ENCODE measurements at places on chromosomes 5 and 9.

DNA sequence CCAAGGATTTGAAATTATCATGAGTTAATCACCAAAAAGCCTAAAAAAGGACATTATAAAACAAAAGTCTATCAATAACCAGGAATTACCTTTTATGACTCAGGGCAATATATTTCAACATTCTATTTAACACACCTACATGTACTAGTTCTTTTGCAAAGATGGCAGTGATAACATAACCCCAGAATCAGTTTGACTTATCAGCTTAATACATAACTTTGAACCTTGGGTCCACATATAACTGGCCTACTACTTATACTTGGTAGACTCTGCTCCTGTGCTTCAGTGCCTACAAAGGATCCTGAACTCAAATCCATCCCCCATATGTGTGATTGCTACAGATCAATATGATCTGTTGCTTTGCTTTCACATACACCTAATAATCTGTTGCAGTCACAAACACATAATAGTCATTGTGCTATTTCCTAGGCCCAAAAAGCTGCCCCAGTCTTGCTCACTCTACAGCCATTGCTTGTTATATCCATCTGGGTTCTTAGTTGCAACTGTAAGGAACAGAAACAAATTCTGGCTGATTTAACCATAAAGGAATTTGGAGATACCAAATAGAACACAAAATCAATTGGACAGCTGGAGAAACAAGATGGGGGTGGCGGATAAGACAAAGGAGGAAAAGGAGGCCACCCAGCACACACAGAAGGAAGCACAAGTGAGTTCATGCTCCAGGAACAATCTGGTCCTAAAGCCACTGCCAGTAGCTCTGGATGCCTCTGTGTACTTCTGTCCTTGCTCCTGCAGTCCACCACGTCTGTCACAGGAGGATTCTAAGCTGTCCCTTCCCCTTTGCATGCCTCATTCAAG, 25.5 kb downstream of the DEPDC1B start:
- H3K27ac ChIP-seq: no peak overlapping the region
- no peak for DNase-seq
- peaks cover 7% of the 10 kb centered on the region for H3K4me1 ChIP-seq

- H3K4me3 ChIP-seq: peak within 1 kb of the TSS; percentile 78
- H3K4me1 ChIP-seq: peaks cover 8% of the 10 kb centered on the region
- H3K27me3 ChIP-seq: peaks cover 20% of the 10 kb centered on the region
- no peaks in the 10 kb centered on the region for H3K36me3 ChIP-seq
- H3K27ac ChIP-seq: no peak within 1 kb of the TSS
These were observed at the start of gene TCF7 for GRCh38 chr5:134113902-134114875. Gene TCF7, plus strand, starts transcription at chr5:134114681. Its CDS starts 226 bp downstream, at chr5:134114907.

DNA sequence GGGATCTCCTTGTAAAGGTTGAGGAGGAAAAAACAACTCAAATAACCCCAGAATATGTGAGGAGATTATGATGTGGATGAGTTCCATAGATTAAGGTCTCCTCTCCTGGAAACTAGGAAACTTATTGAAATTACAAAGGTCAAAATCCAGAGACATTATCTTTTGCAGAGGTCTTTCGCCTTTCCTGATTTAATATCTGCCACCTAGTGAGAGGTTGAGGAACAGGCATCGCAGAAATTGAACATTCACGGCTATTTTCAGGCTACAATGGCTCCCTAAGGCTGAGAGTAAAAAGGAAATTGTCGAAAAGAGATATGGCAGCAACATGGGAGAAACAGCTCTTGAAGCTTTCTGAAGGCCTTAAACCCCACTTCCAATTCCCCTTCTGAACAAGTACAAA, 127.5 kb upstream of the PLCXD3 start:
- no peaks in the 10 kb centered on the region for H3K36me3 ChIP-seq
- H3K4me3 ChIP-seq: no peak overlapping the region
- peaks cover 12% of the 10 kb centered on the region for H3K27me3 ChIP-seq
- no peaks in the 10 kb centered on the region for H3K4me1 ChIP-seq
- DNase-seq: no peak

DNA sequence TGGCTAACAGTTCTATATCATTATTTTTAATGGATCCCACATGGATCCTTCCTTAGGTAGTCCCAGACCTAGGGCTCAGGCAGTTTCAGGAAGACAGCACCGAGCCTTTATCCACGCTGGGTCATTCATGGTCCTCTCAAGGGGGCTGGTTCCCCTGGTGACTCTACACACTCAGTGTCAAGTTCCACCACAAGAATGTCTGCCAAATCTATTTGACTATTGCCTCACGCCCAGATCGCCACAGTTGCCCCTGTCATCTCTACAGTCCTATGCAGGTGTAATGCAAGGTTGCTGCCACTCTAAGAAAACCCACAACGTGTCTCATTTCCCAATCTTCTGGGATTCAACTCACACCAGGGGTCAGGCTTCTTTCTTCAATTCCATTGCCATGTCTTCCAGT, 8.0 kb upstream of the ZNF366 start:
- DNase-seq: no peak
- H3K4me1 ChIP-seq: peaks cover 35% of the 10 kb centered on the region
- peaks cover 8% of the 10 kb centered on the region for H3K36me3 ChIP-seq

GRCh38 chr9:85156652-85157051, 487.1 kb downstream of the NTRK2 start:
- no peak for DNase-seq
- H3K27me3 ChIP-seq: peaks cover 10% of the 10 kb centered on the region
- H3K4me3 ChIP-seq: no peak overlapping the region
- H3K4me1 ChIP-seq: peaks cover 6% of the 10 kb centered on the region

GRCh38 chr5:28862860-28863196, 1824.4 kb upstream of the CDH9 start:
- no peaks in the 10 kb centered on the region for H3K36me3 ChIP-seq
- no peak overlapping the region for H3K4me3 ChIP-seq
- no peak for DNase-seq
- H3K4me1 ChIP-seq: no peaks in the 10 kb centered on the region
- H3K27ac ChIP-seq: no peak overlapping the region
- H3K27me3 ChIP-seq: peaks cover 26% of the 10 kb centered on the region
